Tongue (tissue), 3 donors: ENCODE measurements at places on chromosomes 6 and 20.
A peak's percentile ranks its signal among the peaks of the same experiment; 100 is the strongest.

- no peak for DNase-seq
Measured at GRCh38 chr6:166830891-166831363, 125.4 kb downstream of the RNASET2 start.

- no peak for DNase-seq
Measured at GRCh38 chr6:158050955-158051354, 69.3 kb downstream of the SYNJ2 start.

DNA sequence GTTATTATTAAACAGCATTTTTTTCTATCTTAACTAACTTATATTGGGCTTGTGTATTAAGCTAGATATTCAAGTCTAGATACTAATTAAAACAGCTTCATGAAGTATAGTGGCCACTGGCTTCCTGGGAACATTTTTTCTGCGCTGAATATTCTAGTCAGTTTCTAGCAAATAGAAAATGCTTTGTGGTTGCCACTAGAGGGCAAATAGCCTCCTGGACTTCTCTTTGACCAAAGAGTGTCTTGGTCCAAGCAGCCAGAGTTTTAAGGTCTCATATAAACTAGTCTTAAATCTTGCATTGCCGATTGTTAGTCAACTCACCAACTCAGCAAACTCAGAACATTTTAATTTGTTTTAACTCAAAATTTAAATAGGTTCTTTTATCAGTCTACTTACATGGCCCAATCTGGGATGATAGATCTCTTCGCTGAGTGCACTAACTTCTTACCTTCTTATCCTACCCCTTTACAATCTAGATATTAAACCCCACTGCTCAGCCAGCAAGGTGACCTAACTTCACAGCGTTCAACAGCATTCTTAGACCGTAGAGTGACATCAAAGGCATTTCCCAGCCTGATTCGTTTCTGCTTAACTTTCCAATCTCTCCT lies 24.6 kb upstream of the ID4 start:
- peak; percentile 27 for DNase-seq

- DNase-seq: no peak
Measured at GRCh38 chr6:43101497-43101896, 25.4 kb downstream of the PTK7 start.

- peak; percentile 21 for DNase-seq
Measured at GRCh38 chr6:4545893-4546292, 230.3 kb upstream of the CDYL start.

- DNase-seq: no peak
Measured at GRCh38 chr6:169568314-169569087, 133.3 kb downstream of the WDR27 start.

DNA sequence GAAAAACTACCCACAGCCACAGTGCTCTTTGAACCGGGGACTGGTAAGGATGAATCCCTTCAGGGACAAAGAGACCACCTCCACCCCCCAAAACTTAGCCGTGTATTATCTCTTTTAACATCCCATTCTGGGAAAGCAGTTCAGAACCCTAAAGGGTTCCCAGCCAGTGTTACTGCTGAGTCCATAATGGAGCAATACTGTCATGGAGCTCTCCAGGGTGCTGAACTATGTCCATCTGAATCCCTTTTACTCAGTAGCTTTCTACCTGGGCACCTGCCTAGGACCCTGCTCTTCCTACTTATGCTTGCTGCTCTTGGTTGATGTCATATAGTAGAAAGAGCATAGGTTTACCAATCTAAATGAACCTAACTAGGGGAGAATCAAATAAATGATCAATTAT lies 22.3 kb upstream of the SAYSD1 start:
- DNase-seq: peak; percentile 83
